ENCODE measurements at places on chromosomes 6 and 20.

- DNase-seq, result peak; percentile 56
These were observed 1.1 kb downstream of the CEBPB start for GRCh38 chr20:50191544-50192363.

- peak; percentile 49 for DNase-seq
These were observed 5.4 kb downstream of the NPBWR2 start for GRCh38 chr20:64101731-64102621.

DNA sequence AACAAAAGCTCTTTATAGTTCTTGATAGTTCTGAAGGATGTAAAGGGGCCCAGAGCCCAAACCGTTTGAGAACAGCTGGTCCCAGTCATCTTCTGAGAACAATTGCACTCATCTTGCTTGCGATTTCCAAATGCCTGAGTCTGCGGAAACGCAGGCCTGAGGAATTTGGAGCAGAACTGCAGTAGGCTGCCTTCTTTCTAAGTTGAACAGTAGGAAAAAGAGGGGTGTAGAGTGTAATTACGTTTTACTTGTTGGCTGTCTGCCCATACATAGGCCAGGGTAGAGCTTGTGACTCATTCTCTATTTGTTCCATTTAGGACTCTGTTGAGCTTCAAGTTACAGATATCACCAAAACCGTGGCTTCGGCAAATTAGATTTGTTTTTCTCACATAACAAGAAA is 42.0 kb upstream of the KIF16B start:
- DNase-seq, result peak; percentile 29

- DNase-seq, result no peak
These were observed 284.2 kb upstream of the CHD6 start for GRCh38 chr20:41902346-41902745.

GRCh38 chr20:1402149-1402548 is 9.3 kb upstream of the FKBP1A start:
- DNase-seq, result no peak

DNA sequence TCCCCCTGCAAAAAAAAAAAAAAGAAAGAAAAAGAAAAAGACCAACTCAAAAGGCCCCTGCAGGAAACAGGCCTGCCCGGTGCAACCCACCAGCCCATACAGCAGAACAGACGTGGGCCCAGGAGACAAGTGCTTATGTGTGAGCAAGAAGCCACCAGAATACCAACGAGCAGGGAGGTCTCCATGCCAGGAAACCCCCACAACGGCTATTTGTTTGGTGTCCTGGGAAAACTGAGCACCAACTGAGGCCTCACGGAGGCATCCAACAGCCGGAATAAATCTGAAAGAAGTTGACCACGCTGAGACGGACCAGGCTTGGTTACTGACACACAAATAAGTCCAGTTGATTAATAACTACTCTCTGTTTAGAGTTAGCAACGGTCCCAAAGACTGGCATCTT is 29.7 kb downstream of the PTPRT start:
- DNase-seq, result no peak

GRCh38 chr6:1178590-1178989 is 133.3 kb upstream of the FOXQ1 start:
- no peak for DNase-seq

GRCh38 chr6:18248698-18249097 is 15.6 kb downstream of the DEK start:
- DNase-seq, result no peak
